ENCODE measurements at places on chromosomes 4 and X.

- no peak for DNase-seq
Observed at GRCh38 chrX:46185923-46186810, 359.1 kb downstream of the ZNF674 start.

- DNase-seq, result no peak
Observed at GRCh38 chr4:61446941-61447340, 246.8 kb downstream of the ADGRL3 start.

DNA sequence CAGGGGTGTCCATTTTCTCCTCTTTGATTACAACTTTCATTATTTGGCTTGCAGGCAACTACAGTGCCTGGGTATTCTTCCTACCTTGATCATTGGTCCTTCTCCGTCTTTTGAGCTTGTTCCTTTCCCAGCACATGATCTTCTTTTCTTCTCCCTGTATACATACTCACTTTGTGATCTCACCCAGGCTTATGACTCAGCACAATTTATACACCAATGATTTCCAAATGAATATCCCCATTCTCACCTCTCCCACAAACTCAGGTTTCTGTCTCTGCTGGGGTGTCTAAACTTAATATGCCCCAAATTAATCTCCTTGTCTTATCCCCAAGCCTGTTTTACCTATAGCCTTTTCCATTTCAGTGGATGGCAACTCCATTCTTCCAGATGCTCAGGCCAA, 19.5 kb upstream of the C4orf54 start:
- no peak for DNase-seq

DNA sequence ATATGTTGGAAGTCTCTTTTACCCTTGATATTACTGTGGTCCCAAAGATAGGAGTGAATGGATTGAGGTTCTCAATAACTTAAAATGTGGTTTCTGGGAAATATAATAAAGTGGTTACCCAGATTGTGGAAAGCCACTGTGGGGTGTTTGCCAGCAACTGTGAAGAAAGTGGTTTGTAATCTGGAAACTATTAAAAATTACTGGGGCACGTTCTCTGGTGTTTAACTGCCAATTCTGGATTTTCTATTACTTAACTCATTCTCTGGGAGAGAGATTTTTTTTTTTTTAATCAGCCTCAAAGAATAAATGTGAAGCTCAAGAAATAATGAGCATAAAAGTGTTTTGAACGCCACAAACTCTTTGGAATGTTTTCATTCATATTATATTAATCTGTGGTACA, 4.9 kb upstream of the CXCL6 start:
- DNase-seq, result no peak

GRCh38 chr4:34158878-34159277, 2085.4 kb downstream of the ARAP2 start:
- DNase-seq, result no peak

GRCh38 chrX:119991005-119991787, 47.6 kb upstream of the NKAP start:
- DNase-seq, result no peak

DNA sequence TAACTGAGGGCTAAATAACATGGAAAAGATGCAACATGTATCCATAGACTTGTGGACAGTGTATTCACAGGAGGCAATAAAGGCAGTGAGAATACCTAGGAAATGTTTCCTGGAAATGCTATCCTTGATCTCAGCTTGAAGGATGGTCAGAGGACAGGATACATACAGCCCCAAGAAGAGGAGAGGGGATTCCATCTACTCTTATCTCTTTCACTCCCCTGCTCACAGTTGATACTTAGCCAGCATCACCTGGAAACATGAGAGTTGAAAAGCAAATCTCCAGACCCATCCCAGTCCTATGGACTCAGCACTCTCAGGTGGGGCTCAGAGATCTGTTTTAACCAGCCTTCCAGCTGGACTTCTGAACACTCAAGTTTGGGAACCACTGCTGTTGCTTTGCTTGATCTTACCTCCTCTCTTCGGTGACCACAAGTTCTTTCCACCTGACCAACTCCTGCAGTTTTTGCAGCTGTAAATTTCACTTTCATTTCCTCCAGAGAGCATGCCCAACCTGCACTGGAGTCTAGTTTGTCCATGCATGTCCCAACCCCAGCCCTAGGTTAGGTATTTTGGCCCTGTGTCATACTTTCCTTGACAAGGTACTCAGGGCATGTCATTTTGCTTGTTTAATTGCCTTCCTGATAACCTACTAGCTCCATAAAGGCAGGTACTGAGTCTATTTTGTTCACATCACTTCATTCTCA, 10.4 kb downstream of the RELL1 start:
- DNase-seq, result no peak

DNA sequence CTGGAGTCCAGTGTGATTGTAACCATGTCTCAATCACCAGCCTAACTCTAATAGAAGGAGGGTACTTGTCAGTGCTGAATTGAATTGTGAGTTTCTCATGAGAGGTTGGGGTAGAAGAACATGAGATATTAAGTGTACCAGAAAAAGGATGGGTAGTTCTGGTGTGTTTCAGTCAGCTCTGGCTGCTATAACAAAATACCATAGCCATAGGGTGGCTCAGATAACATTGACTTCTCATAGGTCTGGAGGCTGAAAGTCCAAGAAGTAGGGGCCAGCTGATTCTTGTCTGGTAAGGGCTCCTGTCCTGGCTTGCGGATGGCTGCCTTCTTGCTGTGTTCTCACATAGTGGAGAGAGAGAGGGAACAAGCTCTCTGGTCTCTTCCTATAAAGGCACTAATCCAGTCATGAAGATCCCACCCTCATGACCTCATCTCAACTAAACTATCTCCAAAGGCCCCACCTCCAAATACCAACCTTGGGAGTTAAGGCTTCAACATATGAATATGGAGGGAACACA, 35.6 kb upstream of the STX18 start:
- DNase-seq, result no peak

DNA sequence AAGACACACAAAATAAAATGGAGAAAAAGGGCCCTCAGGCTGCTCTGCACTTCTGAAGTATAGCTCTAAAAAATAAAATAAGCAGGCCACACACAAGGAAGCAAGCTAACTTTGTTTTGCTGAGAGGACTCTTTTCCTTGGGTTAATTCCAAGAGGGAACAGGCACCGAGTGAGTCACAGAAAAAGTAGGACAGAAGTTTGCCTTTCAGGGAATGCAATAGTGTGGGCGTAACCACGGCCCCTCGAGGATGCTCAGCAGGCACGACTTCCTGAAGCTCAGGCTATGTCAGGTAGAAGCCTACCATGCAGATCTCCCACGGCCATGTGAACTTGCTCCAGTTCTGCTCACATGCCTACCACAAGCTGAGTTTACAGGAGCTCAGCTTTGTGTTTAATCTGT, 22.1 kb downstream of the PPP1R2C start:
- no peak for DNase-seq

- no peak for DNase-seq
Observed at GRCh38 chrX:72609313-72609712, 36.7 kb upstream of the HDAC8 start.

DNA sequence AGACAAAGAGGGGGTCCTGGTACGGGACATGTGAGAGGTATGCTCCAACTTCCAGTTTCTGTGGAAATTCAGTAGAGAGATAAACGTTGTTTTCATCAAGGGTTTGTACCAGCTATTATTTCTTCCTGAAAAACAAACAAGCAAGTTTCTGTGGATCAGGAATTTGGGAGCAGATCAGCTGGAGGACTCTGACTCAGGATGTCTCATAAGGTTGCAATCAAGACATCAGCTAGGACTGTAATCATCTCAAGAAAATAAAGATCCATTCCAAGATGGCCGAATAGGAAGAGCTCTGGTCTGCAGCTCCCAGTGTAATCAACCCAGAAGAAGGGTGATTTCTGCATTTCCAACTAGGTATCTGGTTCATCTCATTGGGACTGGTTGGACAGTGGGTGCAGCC, 23.5 kb upstream of the NFKB1 start:
- DNase-seq, result no peak

DNA sequence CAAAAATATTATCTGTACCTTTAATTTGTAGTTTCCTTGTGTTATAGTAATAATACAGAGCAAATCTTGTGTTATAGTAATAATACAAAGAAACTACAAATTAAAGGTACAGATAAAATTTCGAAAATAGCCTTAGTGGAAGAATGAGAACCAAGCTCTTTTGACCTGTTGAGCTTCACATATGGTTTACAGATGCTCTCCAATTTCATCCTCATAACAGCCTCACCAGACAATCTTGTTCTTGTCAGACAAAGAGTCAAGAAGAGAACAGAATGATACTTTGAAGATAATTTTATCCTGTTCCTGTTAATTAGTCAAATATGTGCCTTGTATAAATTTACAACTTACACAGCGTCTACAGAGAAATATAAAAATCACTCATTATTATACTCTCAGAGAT, 12.8 kb downstream of the ATXN3L start:
- DNase-seq, result no peak

- no peak for DNase-seq
Observed at GRCh38 chr4:145734031-145734430, 54.1 kb downstream of the C4orf51 start.

DNA sequence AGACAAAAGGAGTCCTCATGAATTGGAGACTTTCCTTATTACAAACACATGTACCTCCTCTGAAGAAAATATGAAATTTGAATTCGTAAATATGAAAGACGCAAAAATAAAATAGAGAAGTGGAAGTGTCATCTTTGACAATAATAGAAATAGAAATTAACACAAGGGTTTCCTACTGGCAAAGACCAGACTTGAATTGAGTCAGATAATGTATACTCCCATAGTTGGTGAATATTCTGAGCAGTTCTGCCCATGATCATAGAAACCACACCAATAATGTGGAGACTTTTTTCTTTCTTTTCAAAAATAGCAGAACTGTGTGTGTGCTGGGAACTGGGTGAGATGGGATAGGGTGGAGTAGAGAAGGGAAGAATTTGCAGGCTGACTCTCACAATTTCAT, 277.7 kb upstream of the TET2 start:
- DNase-seq, result no peak

DNA sequence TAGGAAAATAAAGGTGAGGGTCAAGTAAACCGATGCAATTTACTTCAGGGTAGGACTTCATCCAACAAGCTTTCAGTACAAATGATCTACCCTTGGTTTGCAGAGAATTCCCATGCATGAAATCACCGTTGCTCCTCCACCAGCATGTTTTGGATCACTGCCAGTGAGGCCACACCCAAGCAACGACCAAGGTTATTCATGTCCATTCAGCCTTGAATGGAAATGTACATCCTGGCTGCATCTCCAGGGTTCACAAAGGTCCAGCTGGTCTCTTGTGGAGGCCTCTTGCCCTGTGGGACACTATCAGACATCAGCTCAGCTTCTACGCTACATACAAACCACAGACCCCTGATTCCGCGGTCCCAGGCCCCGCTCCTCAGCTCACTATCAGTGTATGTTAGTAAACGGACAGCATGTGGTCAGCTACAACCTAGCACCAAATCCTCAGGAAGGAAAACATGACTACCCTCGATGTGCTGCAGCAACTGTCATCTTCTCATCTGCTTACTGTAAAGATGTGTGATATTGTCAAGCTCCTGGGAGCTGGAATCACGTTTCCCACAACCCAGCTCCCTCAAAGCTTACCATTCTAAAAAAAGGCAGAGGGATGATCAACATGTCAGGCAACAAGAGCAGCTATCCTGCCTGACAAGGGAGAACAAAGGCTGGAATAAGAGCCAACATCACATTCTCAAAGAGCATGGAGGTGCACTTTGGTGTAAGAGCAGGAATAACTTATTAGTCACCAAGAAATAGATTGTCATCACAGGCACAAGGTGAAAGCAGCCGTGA, 4.9 kb downstream of the LYAR start:
- DNase-seq, result no peak

DNA sequence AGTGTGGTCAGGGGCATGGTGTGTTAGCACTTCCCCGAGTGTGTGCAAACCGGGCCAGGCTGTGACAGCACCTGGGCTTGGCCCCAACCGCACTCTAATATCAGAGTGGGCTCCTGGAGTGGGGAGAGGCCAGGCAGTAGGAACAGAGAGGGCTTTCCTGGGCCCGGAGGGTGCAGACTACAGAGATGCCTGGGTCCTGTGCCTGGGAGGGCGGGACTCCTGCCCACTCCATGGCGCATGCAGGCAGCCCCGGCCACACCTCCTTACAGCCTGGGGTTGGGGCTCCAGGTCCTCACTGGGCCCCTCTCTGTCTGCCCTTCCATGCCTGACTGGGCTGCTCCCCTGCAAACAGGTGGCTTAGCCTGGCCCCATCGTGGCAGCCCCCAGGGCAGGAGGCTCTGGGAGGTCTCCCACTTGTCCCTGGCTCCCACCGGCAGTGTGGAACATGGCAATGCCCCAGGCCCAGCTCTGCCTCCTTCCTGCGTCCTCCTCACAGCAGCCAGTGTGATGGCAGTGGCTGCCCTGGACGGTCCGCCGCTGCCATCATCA, 60.4 kb downstream of the AGA start:
- DNase-seq, result no peak

GRCh38 chr4:55722132-55722531, 86.0 kb upstream of the NMU start:
- no peak for DNase-seq

DNA sequence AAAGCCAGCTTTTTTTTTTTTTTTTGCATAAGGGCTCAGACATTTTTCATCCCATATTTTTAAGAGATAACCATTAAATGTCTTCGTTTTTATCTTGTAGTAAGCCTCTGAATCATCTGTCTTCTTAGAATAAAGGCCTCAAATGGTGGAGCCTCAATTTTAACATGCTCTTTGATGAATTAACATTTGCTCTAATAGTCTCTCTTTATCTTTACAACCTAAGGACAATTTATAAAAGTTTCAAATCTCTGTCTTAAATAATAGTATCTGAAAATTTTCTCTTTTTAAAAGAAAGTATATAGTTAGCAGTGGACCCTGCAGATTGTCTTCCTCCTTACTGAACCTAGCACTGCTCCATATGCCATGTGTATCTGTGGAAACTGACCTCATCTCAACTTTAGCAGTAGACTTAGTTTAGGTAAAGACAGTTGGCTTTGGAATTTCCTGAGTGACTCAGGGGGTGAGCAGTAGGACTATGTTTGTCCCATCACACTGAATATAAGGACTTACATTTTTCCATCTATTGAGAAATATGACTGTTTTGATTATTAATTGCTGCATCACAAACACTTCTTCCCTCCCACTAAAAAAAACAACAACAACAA, 1658.0 kb downstream of the STIM2 start:
- DNase-seq, result no peak

- DNase-seq, result no peak
Observed at GRCh38 chrX:19358521-19358920, 14.8 kb downstream of the PDHA1 start.

DNA sequence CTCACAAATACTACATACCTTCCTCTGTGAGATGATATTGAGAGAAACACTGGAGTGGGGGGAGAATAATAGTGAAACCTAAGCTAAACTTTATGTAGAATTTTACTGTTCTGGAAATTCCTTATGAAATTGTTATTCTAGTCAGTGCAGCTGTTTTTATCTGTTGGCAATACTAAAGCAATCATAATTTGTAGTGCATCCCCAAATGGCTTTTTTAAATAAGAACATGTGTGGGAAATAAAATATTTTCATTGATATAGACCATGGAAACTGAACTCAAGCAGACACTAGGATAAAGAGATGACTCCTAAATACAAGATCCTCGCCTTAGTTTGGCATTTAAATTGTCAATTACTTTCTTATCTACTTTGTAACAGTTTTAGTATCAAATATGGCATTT, 51.1 kb downstream of the SEC24D start:
- DNase-seq, result no peak

- DNase-seq, result no peak
Observed at GRCh38 chr4:176276710-176277109, 7.7 kb upstream of the ASB5 start.

Data from activated CD8-positive, alpha-beta memory T cell treated with anti-CD3 and anti-CD28 coated beads for 24 hours (primary cell).